ENCODE measurements at places on chromosomes 3 and 15.

DNA sequence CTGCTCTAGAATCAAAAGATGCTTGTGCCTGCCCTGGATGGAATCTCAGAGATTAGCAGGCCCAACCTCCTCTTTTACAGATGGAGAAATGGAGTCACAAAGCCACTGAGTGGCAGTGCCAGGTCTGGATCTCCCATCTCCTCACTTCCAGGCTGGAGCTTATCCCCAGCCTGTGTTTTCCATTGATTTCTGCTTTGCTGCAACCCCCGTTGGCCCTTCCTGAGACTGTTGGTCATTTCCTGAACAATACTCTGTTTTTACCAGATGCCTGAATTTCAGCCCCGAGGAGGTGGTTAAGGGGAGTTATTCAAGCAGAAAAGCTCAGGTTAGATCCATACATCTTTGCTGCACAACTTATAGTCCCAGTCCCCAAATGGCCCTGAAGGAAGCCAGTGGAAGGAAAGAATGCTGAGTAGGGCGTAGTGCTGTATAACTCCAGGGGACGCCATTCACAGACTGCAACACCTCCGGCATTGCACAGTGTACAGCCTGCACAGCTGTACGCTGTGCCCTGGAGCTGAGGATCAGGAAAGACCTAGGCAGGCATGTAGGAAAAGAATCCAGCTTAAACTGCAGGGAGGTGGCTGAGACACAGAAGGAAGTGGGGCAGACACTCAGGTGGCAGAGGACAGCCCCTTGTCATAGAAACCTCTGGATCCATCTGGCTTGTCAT is 77.5 kb downstream of the RPLP1 start:
- DNase-seq = no peak

GRCh38 chr3:174940151-174940550 is 81.0 kb downstream of the NAALADL2 start:
- no peak for DNase-seq

DNA sequence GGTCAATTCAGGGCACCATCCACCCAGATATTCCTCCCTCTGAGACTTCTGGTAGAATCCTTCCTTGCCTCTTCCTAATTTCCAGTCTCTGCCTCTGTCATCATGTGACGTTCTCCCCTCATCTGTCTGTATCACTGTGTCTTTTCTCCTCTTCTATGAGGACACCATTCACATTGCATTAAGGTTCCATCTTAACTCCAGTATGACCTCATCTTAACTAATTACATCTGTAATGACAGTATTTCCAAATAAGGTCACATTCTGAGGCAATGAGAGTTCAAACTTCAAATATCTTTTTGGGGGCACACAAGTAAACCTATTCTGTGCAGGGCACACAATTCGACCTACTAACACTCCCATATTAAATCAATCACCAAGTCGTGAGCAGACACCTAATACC is 169.7 kb downstream of the FHIT start:
- DNase-seq = no peak

- DNase-seq = no peak
These were observed 869.5 kb downstream of the SI start for GRCh38 chr3:164208821-164209220.

DNA sequence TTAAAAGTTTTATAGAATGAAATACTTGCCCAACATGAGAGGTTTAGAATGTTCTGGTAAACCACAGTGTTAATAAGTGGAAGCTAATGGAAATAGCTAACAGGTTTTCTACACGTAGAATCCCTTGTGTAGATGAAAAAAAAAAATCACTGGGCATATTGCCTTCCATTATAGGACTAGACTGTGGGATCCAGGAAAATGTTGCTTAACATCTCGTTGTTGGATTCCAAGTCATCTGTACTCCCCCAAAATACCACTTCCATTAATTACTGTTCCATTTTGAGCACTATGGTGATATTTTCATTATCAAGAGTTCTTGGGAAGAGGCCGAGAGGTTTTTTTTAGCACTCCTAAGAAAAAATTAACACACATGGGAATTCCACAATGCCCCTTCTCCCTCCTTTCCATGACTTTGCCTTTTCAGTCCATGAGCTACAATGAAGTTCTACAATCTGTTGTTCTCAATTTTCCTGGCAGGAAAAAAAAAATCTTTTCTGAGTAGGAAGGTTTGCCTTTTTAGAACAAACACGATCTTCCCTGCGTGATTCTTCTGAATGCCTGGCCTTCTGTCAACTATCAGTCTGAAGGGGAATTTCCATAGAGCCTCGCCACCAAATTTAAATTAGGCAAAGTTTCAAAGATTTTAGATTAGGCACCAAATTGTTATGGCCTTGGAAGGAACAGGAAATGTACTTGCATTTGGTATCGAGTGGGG is 74.4 kb upstream of the CTDSPL start:
- no peak for DNase-seq

- DNase-seq = no peak
These were observed 565 bp downstream of the MANF start for GRCh38 chr3:51385621-51386091.

- DNase-seq = no peak
These were observed 13.2 kb upstream of the ATP2B2 start for GRCh38 chr3:10518506-10519150.

GRCh38 chr15:60869851-60870250 is 359.3 kb downstream of the RORA start:
- no peak for DNase-seq

GRCh38 chr15:60937278-60937677 is 291.8 kb downstream of the RORA start:
- no peak for DNase-seq

DNA sequence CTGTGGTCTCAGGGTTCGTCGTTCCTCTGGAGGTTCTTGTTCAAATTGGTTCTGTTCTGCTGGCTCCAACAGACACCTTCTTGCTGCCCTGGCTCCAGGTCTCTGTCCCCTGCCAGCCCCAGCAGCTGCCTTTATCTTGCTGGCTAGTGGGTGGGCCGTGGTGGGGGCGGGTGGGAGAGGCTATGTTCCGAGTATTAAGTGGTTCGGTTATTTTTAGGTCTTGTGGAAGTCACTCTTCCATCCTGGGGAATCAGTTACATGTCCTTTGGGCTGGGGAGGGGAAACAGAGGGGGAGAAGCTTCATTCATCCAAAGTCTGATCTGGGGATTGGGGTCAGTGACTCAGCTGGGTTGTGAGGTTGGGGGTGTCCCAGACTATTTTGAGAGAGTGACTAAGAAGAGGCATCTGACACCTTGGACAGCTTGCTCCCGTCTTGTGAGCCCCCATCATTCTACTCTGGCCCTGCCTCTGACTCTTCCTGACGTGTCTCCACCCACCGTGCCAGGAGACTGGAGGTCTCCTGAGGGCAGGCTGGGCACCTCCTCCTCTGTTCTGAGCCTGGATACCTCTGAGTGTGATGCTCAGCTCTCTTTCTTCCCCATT is at the start of gene XIRP1:
XIRP1 (minus strand) TSS at position 106 of the 603 bp plus-strand sequence. CDS start 3,150 bp downstream, outside the sequence.
- peak; percentile 43 for DNase-seq

DNA sequence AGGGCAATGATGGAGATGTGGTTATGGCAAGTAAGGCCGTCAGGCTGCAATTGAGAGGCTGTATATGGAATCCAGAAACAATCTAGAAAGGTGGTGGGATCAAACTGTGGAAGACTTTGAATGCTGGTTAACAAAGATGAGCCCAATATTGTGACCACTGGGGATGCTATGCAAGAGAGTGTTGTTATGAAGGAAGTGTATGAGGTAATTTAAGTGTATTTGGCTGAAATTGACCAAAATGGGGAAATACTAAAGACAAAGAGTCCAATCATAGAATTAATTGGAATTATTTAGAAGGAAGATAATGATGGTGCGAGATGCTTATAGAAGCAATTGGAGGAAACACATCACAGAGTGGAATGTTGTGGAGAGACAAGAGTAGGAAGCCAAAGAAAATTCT is 24.5 kb downstream of the BTLA start:
- DNase-seq = no peak

DNA sequence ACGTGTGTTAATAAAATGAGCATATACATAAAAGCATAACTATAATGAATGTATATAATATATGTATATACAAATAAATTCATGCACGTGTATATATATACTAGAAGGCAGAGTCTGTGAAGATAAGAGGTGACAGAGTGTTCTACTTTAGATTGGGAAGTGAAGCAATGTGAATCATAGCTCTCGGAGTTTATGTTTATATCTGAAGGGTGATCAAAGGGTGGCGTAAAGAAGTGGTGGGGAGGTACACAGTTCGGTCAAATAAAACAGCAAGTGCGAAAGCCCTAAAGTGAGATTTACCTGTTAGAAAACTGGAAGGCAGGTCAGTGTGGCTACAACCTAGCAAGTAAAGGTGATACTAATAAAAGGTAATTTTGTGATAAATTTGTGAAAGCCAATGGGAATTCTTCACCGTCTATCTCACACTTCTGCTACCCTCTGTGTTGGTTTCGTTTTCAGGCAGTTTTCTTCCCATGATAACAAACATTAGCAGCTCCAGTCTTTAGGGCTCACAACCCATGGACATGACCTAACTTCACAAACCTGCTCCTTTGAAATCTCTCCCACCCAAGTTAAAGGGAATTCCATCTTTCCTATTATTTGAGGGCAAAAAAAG is 46.7 kb upstream of the BCHE start:
- no peak for DNase-seq

- no peak for DNase-seq
These were observed 53.3 kb downstream of the GJD2 start for GRCh38 chr15:34701536-34701935.

GRCh38 chr3:152051501-152052404 is 178.3 kb downstream of the SUCNR1 start:
- no peak for DNase-seq

- no peak for DNase-seq
These were observed 38.5 kb downstream of the EPHB1 start for GRCh38 chr3:134833453-134834163.

DNA sequence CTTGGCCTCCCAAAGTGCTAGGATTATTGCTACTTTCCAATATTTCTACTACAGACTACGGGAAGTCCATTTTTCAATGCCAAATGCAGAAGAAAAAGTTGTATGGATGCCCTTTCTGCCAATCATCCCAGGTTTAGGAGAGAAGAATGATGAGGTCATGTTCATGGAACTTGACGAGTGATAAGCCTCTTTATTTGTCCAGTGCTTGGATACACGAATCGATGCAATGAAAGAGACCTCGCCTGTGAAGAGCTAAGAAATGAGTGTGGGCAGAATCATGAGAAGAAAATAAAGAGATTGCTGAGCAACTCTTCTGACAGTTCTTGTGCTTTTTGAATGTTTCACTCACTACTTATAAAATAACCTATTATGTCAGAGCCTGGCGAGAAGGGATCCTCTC is 996 bp upstream of the SLC28A1 start:
- no peak for DNase-seq

GRCh38 chr3:39088889-39089288 is 18.5 kb downstream of the GORASP1 start:
- no peak for DNase-seq

GRCh38 chr3:11221818-11222415 is 50.3 kb upstream of the ATG7 start:
- DNase-seq = no peak

GRCh38 chr3:99439892-99440291 is 198.5 kb upstream of the COL8A1 start:
- no peak for DNase-seq

- no peak for DNase-seq
These were observed 163.2 kb downstream of the NSUN3 start for GRCh38 chr3:94226078-94226477.

GRCh38 chr15:27254055-27254454 is 283.1 kb downstream of the GABRG3 start:
- no peak for DNase-seq

DNA sequence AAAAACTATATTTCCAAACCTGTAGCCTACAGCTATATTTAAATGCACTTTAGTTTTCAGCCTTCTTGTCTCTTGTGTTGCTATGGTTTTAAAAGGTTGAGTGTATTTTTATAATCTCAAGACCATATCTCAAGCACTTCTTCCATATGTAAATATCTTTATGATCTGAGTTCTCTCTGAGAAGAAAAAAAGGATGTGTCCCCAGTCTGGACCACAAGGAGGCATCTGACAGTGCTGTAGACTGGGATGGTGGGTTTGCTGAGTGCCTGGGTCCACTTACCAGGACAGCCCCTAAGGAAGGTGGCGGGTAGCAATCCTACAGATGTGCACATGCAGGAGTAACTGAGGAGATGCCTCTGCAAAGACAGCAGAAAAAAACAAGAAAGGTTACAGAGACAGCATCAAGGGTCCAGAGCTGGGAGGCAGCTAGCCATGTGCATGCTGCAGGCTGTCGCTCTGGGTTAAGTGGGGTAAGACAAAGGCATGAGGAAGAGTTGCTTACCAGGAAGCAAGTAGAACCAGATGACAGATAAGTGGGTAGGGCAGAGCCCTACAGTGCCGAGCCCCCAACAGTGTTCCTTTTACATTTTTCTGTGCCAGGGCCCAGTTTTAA is 70.6 kb upstream of the SNRK start:
- DNase-seq = no peak

GRCh38 chr3:22660606-22661005 is 542.5 kb upstream of the UBE2E2 start:
- no peak for DNase-seq

- DNase-seq = peak; percentile 8
These were observed 27.1 kb downstream of the CGGBP1 start for GRCh38 chr3:88031642-88032077.

DNA sequence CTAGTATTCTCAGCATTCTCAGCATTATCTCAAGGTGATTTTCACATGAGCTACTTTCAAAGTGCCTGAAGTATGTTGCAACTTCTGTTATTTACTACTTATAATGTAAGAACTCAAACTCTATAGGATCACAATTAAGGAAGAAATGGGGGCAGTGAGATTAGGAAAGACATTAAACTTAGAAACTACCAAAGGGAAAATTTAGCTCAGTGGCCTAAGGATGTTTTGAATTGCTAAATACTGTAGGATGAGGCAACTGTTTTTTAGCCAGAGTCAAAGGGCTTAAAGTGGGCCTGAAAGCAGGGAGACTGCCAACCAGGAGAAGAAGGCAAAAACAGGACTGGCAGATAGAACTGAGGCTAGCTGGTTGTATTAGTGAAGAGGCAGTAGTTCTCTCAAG is 55.5 kb upstream of the MBNL1 start:
- DNase-seq = no peak

DNA sequence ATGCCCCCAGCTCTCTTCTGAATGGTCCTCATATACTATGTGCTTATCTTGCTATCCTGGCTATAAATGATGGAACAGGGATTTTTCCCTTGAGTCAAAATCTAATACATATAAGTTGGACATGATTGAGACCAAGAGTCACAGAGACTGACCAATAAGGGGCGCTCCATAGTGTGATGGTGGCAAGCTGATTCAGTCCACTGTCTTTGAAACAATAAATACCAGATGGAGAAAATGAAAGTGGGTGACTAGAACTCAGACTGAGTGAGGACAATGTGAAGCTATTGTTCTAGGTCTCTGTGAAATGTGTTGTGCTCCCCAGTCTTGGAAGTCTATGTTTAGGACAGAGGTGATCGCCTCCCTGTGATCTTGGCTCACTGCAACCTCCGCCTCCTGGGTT is 10.6 kb upstream of the FSTL1 start:
- DNase-seq = no peak

DNA sequence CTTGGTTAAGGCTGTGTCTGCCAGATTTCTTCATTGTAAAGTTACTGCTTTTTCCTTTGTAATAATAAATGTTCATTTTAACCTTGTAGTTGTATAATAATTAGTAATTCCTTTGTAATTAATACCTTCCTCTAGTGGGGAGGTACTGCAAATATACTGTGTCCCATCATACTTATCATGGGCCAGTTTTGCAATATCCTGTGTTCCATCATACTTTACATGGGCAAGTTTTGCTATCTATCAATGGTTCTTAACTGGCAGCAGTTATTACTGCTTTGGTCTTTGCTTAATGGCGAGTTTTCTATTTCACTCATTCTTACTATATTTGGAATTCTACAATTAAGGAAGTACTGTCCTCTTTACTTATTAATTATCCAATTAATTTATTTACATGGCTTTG is 10.6 kb downstream of the ATP2C1 start:
- DNase-seq = no peak

- peak; percentile 30 for DNase-seq
These were observed 366.7 kb downstream of the SHQ1 start for GRCh38 chr3:72481542-72481941.

Measured in activated T-cell treated with anti-CD3 and anti-CD28 coated beads, Interleukin-2, amount 50 U/mL, for 72 hours (primary cell).